Cerebellum (tissue), 4 donors: ENCODE measurements at places on chromosomes 5 and 9. TPM values are rescaled to one million over a fixed set of nuclear protein-coding genes. Genes with fewer than 3 reads are reported as not detected.

Gene BDP1
- 70.0 TPM for total RNA-seq

Gene WDR38
- total RNA-seq: 0.27 TPM

Gene PPP1R26
- total RNA-seq: 20.1 TPM

Gene FAM153A
- total RNA-seq: 10.1 TPM

Gene CSF1R
- total RNA-seq: 8.7 TPM

Gene PTPN3
- 3.4 TPM for total RNA-seq

Gene ACER2
- 7.9 TPM for total RNA-seq

Gene TAS2R1
- 0.45 TPM for total RNA-seq

Gene KCNIP1
- total RNA-seq: 23.3 TPM

Gene ENTREP1
- total RNA-seq: 11.0 TPM

Gene HOMER1
- total RNA-seq: 59.3 TPM

Gene FAM221B
- total RNA-seq: not detected

Gene ELOVL7
- 9.2 TPM for total RNA-seq

Gene ARHGEF28
- total RNA-seq: 6.7 TPM

Gene TLR4
- 8.4 TPM for total RNA-seq

Gene CTSV
- 1.3 TPM for total RNA-seq

Gene HTR1A
- total RNA-seq: 5.0 TPM

Gene TEX48
- total RNA-seq: not detected

Gene C5orf58
- not detected for total RNA-seq

Gene ALDH7A1
- 60.0 TPM for total RNA-seq

Gene RMRP
- total RNA-seq: 172,488 TPM

Gene GZMA
- total RNA-seq: not detected

Gene FREM1
- total RNA-seq: 37.3 TPM

Gene PDE6A
- not detected for total RNA-seq

Gene S1PR3
- total RNA-seq: 13.2 TPM

Gene SLCO6A1
- not detected for total RNA-seq

Gene CCL27
- total RNA-seq: not detected

Gene TPPP
- total RNA-seq: 12.2 TPM

Gene DMRT1
- total RNA-seq: not detected

Gene WDR70
- total RNA-seq: 38.9 TPM

Gene COL5A1
- 27.7 TPM for total RNA-seq

Gene PRR16
- total RNA-seq: 1.6 TPM

Gene POLE3
- total RNA-seq: 28.4 TPM

Gene FAM200C
- total RNA-seq: 24.4 TPM

Gene PCDHGC5
- 16.4 TPM for total RNA-seq

Gene SNCAIP
- total RNA-seq: 70.7 TPM

Gene CARD9
- total RNA-seq: 1.9 TPM

Gene AMACR
- total RNA-seq: 8.6 TPM

Gene RFESD
- total RNA-seq: 4.0 TPM

Gene GNAQ
- total RNA-seq: 186 TPM

Gene PDZD2
- total RNA-seq: 28.5 TPM

Gene WDR31
- total RNA-seq: 2.4 TPM
